ENCODE measurements at places on chromosomes 11 and 22.

DNA sequence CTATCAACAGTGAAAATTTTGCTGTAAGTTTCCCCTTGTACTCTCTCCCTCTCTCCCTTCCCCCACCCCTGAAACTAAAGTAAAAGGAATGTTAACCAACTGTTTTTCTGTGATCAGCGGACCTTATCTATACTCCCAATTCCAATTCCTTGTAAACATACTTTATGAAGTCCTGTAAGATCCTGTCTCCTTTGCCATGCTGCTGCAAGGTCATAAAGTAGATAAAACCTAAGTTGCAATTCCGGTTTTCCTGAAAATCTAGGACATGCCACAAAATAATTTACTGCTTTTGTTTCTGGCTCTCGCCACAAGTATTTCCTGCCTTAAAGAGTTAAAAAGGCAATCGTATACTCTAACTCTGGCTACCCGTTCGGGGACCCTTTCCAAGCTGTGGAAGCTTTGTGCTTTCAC, 1469.0 kb downstream of the LRRC4C start:
- no peak for DNase-seq

DNA sequence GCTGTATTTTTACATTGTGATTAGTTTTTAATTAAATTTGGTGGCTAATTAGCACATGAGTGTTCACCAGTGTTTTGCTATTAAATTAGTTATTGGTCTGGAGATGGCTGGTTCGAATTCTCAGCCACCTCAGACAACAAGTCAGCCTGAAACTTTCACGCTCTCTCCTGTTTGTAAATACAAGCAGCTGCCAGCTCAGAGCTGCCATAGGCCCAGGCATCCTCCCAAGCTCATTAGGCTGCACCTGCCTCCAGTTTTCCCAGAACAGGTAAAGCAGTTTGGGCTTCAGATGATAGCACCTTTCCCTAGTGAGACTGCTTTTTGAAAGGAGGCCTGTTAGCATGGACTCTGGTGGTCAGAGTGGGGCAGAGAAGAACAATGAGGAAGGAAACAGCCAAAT, 156.8 kb downstream of the NAV2 start:
- no peak for DNase-seq

GRCh38 chr11:22343371-22344032, 5.3 kb downstream of the SLC17A6 start:
- no peak for DNase-seq

DNA sequence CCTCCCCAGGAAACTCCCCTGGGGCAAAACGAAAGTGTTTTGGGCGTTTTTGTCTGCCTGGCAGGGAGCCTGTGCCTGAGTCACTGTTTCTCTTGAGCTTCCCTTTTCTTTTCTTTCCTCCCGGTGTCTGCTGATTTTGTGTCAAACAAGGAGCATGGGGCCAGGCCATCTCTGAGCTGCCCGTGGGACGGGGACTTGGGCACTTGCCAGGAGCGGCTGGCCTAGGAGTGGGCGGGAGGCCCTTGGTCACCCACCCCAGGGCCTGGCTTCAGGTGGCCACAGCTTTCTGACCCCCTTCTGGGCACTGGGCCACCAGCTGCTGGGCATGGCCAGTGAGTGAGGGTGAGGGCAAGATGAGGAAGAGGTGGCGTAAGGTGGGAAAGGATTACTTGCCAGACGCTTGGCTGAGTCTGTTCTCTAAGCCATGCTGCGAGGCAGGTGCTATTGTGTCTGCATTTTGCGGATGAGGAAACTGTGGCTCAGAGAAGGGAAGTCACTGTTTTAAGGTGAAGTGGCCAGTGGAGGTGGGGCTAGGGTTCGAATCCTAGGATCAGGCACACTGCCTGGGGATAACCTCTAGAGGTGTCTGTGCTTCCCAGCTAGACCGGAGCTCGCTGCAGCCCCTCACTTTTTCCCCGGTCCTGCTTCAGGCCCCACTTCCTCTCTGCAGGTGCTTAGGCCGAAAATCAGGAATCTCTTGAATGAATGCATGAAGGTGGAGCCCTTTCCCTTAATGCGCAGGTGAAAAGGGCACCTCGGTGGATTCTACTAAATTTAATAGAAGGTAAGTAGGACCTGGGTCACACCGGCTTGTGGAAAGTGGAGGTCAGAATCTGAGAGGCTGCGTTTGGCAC, 7.8 kb upstream of the NFAM1 start:
- no peak for DNase-seq

DNA sequence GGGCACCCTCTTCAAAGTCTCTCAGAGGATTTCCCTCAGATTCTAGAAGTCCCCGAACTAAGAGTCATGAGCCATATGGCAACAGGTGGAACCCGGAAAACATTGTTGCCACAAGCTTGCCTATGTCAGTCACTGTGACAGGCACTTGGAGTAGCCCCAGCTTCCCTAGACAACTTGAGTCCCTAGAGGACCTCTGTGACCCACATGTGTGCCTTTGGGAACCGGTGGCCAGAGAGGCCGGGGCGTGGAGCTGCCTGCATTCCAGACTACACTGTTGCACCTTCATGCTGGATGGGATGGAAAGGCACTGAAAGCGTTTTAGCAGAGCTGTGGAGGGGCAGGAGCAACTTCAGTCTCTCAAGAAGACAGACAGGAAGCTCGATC, 12.1 kb downstream of the SLC37A2 start:
- no peak for DNase-seq

GRCh38 chr11:117843666-117844484, 19.3 kb upstream of the FXYD2 start:
- peak; percentile 73 for DNase-seq

DNA sequence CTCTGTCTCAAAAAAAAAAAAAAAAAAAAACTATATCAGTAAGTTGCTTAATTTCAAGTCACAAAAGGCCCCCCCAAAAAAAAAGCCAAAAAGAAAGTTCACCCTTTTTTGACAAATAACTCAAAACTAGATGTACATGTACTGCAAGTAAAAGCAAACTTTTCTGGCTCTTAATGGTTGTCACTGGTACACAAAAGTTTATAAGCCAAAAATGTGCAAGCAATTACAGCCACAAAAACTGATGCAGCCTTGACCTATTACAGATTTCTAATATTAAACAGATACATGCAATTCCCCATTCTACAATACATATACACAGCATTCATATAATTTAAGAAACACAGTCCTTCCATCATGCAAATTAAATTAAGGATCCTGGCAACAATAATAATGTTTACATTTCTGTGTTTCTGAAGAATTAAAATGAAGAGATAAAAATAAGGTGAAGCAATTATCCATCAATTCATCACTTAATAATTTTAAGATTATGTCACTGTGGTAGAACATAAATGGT, 18.6 kb downstream of the PICALM start:
- DNase-seq, result no peak

DNA sequence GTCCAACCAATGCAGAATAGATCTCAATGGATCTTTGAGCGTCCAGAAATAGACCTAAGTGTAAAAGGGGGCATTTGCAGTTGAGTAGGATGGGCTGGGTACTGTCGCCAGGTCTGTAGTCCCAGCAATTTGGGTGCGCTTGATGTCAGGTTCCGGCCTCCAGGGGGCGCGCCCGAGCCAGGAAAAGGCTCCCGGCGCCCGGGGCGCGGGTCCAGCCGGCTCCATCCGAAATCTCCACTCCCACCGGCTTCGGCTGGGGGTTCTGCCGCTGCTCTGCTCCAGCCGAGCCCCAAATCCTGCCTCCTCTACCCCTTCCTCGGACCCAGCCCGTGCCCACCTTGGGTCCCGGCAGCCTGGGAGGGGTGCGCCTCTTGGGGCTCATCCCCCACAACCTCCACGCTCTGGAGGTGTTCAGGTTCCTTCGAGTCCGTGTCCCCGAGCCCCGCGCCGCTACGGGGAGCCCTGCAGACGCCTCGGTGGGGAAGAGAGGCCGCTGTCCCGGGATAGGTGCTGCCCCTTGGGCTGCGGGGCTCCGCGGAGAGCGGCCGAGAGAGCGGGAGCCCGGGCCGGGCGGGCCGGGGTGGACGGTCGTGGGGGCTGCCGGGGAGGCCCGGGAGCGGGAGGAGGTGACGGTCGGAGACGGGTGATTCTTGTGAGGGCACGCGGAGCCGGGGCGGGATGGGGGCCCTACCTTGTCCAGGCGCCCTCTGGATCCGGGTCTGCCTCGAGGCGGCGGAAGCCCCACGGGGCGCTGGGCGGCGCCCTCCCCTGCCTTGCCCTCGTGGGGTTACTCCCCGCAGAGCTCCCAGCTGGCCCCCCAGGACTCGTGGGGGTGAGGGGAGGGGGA, 13.0 kb upstream of the CYB5R3 start:
- peak; percentile 62 for DNase-seq

- DNase-seq, result no peak
Measured at GRCh38 chr11:40129266-40129665, 1330.2 kb downstream of the LRRC4C start.

- no peak for DNase-seq
Measured at GRCh38 chr22:20424568-20424931, 13.1 kb downstream of the SCARF2 start.

- no peak for DNase-seq
Measured at GRCh38 chr22:21624120-21624879, 5.5 kb downstream of the YDJC start.
